Stimulated activated CD8-positive, alpha-beta memory T cell treated with anti-CD3 and anti-CD28 coated beads, Interleukin-15, amount 100 ng/mL, for 4 hours (primary cell): ENCODE measurements at places on chromosomes 7 and 10.

DNA sequence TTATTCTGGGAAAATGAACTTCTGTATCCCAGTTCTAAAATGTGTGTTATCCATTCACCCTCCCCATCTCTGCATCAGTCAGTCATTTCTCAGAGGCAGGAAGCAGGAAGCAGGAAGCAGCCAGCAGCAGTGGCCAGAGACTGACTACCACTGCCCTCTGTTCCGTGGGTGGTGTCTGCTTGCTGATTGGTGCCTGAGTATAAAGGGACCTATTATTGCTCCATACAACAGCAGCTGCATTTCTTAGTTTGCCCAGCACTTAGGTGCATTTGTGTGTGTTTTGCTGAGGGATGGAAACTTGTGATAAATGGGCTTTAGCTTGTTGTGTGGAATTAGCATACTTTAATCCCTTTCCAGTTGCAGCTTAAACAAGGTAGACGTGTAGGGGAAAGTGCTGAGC, 582.2 kb downstream of the SORCS1 start:
- no peak for DNase-seq

- DNase-seq: no peak
These were observed 165.9 kb upstream of the PLXNA4 start for GRCh38 chr7:132742189-132742612.

GRCh38 chr7:157952841-157953645, 616.2 kb downstream of the DNAJB6 start:
- no peak for DNase-seq

GRCh38 chr7:128352153-128352537, 8.4 kb upstream of the RBM28 start:
- DNase-seq: no peak

DNA sequence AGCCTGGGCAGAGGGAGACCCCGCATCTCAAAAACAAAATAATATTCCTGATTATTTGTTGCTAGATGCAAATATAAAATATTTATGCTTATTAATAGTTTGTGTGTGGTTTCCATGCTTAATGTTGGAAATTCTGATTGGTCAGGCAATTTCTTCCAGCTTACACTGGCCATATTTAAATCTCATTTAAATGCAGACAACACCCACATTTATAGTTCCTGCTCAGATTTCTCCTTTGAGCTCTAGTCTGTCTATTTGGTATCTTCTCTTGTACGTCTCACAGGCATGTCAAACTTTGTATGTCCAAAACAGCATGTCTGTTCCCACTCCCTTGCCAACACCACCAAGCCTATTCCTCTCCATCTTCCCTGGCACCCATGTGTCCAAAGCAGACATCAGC, 52.5 kb downstream of the FKBP9 start:
- no peak for DNase-seq

- no peak for DNase-seq
These were observed at the start of gene TFEC for GRCh38 chr7:116030651-116031276. TFEC (minus strand) TSS chr7:116030763; CDS start chr7:115984441, 46,322 bp downstream.

DNA sequence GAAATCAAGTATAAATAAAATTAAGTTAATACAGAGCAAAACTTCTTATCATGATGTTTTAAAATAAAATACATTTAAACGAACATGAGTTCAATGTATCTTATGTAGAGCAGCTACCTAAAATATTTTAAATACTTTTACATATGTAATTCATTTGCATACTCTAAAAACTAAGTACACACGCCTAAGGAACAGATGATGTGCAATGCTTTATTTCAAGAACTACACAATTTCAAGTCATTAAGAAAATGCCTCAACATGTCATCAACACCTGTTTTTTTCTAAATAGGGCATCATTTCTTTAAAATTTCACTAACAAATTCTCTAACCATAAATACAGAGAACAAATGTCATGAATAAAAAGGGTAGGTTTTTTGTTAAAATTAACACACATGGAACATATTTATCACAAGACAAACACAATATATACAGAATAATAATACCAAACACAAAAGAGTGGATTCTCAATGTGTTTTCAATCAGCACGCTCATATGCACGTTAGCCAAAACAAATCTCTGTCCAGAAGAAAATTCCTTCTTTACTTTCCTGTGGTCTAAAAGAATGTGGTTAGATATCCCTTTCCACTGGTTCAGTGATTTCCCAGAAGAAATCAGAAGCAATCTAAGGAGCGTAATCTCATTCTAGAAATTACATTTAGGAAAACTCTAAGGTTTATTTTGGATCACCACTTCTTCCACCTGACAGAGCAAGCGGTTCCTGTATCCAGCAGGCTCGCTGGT, 73.0 kb upstream of the PFKP start:
- DNase-seq: no peak

DNA sequence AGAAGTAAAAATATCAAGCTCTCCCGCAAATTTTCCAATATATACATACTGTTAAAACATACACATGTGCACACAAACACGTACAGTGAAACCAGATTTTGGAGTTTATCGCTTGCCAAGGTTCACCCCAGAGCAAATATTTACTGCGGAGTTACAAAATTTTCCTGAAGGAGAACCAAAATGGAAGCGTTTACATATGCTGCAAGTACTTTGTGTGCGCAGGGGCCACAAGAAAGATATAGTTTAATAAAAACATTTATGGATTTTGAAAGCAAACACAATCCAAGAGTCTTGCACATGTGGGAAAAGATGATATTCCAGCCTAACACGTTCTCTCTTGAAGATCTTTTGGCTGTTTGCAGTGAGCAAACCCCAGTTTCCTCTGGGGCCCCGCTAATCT, 301.3 kb upstream of the NFE2L3 start:
- DNase-seq: no peak
